WTC11 (cell line): ENCODE measurements at places on chromosomes 5 and 9.

- DNase-seq, result no peak
These were observed 5.4 kb upstream of the MYORG start for GRCh38 chr9:34382054-34382453.

GRCh38 chr9:87271696-87272477 lies 225.8 kb upstream of the DAPK1 start:
- no peak for DNase-seq

GRCh38 chr9:76027416-76027815 lies 136.9 kb downstream of the PCSK5 start:
- DNase-seq, result no peak

GRCh38 chr9:121895818-121896544 lies 197.1 kb downstream of the TTLL11 start:
- DNase-seq, result no peak

GRCh38 chr9:93946338-93946712 lies 8.8 kb downstream of the BARX1 start:
- no peak for DNase-seq

GRCh38 chr5:132180134-132180745 lies 47.4 kb downstream of the P4HA2 start:
- no peak for DNase-seq

- DNase-seq, result no peak
These were observed 68.6 kb upstream of the MAP3K1 start for GRCh38 chr5:56746553-56747339.

DNA sequence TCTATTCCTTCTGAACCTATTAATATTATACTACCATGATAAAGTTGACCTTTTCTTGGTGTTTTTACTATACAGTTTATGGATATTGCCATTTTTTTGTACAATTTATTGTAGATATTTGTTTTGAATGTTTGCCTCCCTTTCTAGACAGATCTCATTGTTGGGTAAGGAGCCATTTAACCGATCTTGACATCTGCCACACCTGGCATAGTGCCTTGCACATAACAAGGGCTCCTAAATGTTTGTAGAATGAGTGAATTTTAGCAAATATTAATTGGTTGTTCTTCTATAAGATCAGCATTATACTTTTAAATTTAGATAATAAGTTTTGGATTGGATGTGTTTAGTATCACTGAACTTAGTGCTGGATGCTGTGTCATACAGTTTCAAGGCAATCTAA lies 175.3 kb downstream of the GDNF start:
- DNase-seq, result no peak

DNA sequence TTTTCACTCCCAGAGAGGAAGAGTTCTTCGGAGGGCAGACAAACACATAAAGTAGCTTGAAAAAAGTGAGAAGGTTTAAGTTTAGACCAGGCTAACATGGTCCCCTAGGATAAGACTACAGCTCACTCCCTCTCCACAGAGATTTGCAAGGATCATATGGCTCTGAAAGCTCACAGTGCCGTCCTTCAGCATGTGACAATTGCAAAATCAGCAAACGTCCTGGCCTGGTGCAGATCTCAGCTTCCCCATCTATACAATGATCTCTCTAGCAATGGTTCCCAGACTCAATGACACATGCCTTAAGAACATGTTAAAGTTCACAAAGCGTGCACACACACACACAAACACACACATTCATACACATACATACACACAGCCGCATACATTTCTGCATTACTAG lies 327.6 kb downstream of the ACTL7B start:
- DNase-seq, result no peak

DNA sequence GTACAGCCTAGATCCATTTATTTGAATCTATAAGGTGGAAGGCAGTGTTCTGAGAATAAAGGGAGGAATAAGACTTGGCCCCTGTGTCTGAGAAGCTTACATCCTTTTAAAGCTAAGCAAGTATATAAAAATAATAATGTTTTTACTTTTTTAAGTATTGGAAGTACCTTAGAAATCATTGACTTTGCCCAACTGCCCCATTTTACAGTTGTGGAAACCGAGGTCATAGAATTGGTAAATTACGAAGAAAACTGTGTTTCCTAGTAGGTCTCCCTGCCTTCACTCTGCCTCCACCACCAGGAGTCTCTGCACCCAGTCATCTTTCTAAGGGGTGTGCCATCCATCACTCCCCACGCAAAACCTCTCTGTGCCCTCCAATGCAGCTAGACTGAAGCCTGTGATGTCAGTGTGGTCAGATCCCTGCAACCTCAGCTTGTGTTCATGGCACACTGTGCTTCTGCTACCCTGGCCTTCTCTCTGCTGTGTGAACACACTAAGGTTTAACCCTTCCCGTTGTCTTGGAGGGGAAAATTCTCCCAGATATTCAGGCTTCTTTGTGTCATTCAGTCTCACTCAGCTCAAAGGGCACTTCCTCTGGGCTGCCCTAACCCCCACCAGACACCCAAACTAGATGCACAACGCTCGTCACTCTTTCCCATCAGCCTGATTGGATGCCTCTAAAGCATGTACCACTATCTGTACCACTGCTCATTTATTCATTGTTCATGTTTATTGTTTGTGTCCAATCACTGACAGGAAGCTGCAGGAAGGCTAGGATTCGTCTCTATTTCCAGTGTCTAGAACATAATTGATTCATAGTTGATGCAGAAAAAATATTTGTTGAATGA lies 18.2 kb downstream of the ADRB2 start:
- no peak for DNase-seq

DNA sequence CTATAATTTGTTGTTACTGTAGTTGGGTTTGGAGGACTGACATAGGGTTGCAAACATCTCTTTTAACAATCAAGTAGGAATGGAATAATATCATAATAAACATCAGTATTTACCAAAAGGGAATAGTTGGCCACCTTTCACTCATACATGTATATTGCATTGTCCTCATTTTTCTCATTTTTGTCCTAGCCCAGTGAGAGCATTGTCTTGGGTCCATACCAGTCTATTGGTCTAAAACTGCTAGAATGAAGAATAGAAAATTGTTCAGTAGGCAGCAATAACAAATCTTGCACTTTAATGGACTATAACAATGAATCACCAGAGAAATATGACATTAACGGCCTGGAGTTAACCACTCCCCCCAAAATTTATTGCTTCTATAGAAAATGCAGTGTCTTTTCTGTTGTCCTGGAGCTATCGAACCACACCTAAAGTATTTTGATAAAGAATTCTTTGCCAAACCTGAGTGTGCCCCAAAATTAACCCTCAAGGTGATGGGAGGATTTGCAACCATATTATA lies 80.9 kb upstream of the IL33 start:
- no peak for DNase-seq

DNA sequence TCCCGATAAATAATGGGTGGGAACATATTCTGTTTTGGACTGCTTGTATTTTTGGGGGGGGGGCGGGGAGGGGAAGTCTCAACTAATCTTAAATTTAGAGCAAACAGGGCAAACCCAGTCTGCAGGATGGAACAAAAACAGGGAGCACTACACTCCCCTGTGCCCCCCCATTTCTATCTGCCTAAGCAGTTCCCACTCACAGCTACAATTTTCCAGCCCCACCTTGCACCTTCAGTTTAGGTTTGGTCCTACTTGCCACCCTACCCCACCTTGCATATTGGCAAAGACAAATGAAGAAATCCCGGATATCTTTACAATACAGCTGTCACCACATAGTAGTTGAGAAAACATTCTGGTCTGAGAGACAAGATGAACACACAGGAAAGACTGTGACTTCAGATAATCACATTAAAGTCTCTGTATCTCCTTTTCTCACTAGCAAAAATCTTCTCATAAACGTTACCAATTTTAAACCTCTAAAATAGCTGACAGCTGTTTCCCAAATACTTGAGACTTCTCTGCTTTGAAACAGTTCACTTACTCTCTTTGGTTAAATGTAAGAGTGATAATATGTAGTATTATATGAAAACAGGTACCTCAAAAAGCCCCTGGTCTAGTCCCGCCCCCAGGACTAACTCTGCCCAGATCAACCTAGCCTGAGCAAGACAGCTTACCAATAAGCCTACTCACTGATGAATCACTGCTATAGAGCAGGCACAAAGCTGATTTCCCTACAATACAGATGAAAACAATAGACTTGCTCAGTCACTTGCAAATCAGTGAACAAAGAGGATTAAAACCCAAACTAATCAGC lies 5.2 kb upstream of the RAPGEF6 start:
- no peak for DNase-seq

- no peak for DNase-seq
These were observed 52.4 kb downstream of the FANCC start for GRCh38 chr9:95264954-95265615.

GRCh38 chr5:106423109-106423897 lies 1247.4 kb downstream of the EFNA5 start:
- DNase-seq, result no peak

DNA sequence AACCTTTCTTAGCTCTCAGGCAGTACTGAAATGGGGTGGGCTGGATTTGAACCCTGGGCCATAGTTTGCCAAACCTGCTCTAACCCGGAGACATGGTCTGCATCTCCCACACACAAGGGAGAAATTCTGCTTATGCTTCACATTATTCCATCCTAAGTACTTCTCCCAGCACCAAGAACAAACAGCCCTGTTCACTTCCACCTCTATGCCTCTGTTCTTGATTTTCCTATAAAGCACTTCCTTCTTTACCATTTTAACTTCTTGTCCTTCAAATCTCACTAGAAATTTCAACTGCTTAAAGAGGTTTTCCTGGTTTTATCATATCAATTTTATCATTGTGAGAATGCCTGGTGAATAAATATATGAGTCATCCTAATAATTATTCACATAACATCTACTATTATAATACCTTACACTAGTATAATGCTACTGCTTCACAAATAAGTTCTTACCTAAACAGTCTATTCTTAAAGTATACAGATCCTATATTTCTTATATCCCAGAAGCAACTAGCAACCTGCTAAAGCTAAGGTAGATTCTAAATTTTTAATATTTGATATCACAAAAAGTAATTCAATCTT lies 12.7 kb downstream of the FEM1C start:
- no peak for DNase-seq

DNA sequence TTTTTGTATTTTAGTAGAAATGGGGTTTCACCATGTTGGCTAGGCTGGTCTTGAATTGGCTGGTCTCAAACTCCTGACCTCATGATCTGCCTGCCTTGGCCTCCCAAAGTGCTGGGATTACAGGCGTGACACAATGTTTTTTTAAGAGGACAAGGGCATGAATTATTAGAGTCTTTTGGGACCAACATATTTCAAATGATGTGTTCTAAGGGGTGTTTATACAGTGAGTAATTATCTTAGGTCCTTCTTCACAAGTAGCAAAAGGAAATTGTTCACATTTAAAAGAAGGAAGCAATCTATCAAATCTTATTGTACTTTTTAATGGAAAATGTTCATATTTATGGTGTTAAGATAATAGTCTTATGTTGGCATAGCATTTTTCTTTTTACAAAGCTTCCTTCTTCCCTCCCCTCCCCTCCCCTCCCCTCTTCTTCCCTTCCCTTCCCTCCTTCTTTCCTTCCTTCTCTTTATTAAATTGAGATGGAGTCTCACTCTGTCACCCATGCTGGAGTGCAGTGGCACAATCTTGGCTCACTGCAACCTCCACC lies 6.7 kb downstream of the GNG10 start:
- no peak for DNase-seq

DNA sequence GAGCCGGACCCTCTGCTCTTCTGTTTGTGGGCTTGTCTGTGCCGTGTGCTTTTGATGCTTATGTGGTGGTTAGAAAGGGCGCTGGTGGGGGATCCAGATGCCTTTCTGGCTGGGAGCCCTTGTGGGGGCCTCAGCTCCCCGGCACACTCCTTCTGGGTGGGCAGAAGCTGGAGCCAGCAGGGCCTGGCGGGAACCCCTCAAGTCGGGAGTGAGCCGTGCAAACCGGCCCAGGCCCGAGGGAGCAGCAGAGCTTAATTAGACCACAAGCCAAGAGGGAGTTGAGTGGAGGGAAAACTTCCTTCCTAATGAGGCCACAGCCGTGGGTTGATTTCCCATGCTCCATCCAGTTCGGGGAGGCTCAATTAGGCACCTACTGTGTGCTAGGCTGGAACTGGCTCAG lies 76.0 kb upstream of the RNU6ATAC start:
- no peak for DNase-seq

DNA sequence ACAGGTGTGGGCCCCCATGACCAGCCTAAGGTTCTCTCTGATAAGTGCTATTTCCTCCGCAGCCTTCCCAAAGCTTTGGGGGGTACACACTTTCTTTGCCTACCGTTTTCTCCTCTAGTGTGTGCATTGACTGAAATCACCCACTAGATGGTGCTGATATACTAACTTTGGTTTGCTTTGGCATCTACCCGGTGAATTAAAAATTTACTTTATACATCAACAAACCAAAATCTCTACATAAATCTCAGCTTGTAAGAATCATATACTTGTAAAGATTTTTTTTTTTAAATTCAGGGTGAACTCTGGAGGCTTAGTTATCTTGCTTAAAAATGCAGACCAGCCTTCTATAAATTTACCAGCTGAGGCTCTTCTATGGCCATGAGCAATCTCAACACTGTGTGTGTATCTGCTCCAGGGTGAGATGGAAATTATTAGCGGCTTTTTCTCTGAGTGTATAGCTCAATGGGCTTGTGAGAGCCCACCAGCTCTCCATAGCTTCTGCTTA lies 475.7 kb upstream of the TNC start:
- DNase-seq, result no peak

- no peak for DNase-seq
These were observed 149.5 kb upstream of the PANK3 start for GRCh38 chr5:168728546-168729211.

DNA sequence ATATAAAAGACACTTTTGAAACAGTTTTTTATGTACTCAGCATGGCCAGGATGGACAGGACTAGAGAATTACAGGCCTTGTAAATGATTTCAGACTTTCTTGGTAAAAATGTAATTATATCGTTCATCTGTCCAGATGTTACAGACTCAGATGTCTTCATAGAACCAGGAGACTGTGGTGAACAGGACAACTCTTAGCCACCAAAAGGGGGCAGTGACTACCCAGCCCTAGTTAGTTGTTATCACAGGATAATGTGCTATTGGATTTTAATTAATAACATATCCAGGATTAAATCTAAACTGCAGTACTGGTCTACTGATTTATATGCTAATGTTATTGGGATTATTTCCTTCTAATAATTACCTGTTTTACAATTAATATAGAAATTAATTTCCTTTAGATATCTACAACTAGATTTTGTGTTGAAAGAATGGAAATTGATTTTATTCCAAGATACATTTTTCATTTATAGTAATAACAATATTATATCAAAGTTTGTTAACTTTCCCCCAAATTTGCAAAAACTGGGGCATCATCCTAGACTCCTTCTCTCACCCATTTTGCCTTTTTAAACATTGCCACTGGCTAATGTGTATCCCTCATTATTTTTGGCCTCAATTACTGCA lies 99.4 kb downstream of the MTREX start:
- no peak for DNase-seq

- no peak for DNase-seq
These were observed 293.2 kb downstream of the ARHGAP26 start for GRCh38 chr5:143063175-143063970.

GRCh38 chr5:50720061-50720710 lies 53.7 kb downstream of the PARP8 start:
- no peak for DNase-seq

- no peak for DNase-seq
These were observed 12.7 kb upstream of the PRELID2 start for GRCh38 chr5:145847499-145848497.

DNA sequence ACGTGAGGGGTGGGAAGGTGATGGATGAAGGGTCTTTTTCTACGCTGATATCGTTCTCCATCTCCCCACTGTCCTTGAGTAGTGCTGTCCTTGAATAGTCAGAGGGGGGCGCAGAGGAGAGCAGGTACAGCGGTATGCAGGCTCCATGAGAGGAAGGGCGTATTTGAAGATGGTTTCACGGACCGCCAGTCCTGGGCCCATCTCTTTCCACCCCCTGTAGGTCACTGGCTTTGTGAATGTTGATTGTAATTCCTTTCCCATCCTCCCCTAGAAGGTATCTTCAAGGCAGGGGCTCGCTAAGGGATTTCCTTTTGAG lies 40.8 kb upstream of the DAB2IP start:
- DNase-seq, result no peak
